NCI-H524 treated with DMSO at 0.1 percent for 48 hours (cell line): ENCODE measurements at places on chromosomes 12 and 14.

DNA sequence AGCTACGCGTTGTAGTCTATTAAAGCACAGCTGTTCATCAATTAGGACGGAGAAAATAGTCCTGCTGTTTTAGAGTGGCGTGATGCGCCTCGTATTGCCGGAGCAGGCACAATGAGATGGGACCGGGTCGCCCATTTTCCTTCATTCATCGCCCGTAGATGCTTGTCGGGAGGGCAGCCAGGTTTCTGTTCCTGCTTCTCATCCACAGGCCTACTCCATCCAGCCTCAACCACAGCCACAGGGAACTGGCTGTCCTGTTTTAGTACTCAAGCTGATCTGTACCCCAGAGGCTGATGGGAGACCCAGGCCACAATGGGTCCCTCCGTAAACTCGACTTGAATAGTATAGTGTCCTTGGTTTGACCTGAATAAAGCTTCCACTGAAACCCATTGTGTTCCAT, 264.0 kb downstream of the VRK1 start:
- peak; percentile 54 for DNase-seq

DNA sequence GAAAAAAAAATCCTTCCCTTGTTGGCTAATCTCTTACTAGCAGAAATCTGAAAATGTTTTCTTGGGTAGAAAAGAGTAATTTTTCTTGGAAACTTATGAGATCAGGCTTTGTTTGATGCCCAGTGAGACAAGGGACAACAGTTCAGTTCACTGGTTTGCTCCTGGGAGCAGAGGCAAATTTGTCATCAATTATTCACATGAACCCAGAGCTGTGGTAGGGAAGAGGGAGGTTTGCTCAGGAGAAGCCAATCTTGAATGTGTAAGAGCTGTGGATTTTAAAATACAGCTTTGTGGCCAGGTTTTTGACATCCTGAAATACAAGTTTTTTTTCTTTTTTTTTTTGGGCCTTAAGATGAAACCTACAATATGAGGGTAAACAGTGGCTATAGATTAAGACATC, 426.6 kb downstream of the ATP23 start:
- no peak for DNase-seq

DNA sequence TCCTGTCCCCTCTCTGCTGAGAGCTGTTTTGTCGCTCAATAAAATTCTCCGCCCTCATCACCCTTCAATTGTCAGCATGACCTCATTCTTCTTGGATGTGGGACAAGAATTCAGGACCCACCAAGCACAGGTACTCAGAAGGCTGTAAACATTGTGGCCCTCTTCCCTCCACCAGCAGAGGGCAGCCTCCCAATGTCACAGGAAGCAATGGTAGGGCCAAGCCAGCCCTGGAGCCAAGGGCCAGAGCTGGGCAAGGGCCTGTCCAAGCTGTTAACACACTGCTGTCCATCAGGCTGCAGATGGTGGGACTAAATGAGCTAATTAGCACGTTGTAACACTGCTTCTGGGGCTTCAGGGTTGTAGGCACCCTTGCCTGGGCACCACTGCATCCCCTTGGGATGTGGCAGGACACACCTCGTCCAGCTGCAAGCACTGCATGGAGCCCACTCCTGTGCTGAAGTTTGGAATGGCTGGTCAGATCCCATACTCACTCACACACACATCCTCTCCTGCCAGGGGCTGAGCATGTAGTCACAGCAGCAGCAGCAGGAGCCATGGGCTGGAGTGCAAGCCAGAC, 62.7 kb upstream of the HECTD1 start:
- DNase-seq, result no peak

DNA sequence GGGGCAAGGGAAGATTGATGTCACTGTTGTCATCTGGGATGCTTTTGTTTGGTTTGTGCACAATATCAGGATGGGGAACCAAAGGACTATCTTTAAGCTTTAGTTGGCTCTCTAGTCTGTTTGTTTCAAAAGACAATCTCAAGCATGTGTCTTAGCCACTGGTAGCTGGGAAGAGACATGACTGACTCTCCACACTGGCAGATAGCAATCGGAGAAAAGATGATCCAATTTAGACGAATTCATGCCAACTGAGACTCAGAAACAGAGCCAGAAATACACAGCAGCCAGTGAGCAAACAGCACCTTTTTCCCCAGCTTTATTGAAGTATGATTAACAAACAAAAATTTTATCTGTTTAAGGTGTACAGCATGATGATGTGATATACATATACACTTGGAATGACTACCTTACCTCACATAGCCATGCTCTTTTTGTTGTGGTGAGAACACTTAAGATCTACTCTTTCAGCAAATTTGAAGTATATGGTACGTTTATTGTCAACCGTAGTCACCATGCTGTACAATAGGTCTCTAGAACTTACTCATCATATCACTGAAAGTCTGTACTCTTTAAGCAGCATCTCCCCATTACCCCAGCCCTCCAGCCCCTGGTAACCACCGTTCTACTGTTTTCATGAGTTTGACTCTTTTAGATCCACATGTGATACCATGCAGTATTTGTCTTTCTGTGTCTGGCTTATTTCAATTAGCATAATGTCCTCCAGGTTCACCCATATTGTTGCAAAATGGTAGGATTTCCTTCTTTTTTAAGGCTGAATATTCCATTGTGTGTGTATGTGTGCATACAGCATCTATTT, 50.6 kb downstream of the DUSP16 start:
- no peak for DNase-seq

DNA sequence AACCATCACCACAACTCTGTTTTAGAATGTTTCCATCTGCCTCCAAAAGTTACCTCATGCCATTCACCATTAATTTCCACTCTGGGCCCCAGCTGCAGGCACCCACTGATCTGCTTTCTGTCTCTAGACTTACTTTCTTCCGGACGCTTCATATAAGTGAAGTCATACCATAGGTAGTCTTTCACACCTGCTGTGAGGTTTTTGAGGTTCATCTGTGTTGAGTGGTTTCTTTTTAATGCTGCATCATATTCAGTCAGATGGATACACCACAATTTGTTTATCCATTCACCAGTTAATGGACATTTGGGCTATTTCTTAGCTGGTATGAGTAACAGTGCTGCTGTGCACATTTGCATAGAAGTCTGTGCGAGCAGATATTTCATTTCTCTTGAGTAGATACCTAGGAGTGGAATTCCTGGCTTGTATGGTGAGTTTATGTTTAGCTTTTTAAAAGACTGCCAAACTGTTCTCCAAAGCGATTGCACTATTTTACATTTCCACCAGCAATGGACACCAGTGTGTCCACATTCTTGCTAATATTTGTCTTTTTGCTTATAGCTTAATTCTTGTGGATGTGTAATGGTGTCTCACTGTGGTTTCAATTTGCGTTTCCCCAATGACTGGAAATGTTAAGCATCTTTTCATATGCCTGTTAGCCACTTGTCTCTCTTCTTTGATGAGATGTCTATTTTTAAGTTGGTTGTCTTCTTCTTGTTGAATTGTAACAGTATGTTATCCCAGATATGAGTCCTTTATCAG, 48.3 kb downstream of the ZFYVE21 start:
- no peak for DNase-seq

GRCh38 chr14:73283608-73284379, 46.5 kb downstream of the PAPLN start:
- peak; percentile 62 for DNase-seq

- no peak for DNase-seq
These were observed 197.2 kb upstream of the PLEKHG7 start for GRCh38 chr12:92505254-92506231.

GRCh38 chr14:61368781-61369453, 47.5 kb downstream of the PRKCH start:
- DNase-seq, result no peak
